ENCODE measurements at places on chromosomes 6 and 20. TPM values are rescaled to one million over a fixed set of nuclear protein-coding genes. Genes with fewer than 3 reads are reported as not detected.

GRCh38 chr6:158011980-158012566 is 30.4 kb downstream of the SYNJ2 start:
- no peak for DNase-seq

CDH26 gene
- polyA plus RNA-seq = 2.2 TPM

GRCh38 chr6:163830641-163831040 is 416.1 kb downstream of the QKI start:
- DNase-seq = no peak

DNA sequence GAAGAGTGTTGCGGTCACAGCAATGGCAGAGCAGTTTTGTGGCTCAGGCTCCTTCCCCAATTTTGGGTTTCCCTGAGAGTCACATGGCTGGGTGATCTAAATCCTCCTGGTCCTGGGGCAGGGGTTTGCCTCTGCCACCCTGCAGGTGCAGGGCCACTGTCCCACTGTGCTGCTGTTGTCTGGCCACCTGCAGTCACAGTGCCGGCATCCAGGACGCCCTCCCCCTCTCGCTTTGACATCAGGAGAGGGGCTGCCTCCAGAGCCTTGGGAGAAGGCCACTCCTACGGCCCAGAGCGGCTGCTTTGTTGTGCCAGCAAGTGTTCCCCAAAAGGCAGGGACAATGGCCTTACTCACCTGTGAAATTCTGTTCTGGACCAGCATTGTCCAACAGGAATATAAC is 449.0 kb downstream of the QKI start:
- no peak for DNase-seq

DNA sequence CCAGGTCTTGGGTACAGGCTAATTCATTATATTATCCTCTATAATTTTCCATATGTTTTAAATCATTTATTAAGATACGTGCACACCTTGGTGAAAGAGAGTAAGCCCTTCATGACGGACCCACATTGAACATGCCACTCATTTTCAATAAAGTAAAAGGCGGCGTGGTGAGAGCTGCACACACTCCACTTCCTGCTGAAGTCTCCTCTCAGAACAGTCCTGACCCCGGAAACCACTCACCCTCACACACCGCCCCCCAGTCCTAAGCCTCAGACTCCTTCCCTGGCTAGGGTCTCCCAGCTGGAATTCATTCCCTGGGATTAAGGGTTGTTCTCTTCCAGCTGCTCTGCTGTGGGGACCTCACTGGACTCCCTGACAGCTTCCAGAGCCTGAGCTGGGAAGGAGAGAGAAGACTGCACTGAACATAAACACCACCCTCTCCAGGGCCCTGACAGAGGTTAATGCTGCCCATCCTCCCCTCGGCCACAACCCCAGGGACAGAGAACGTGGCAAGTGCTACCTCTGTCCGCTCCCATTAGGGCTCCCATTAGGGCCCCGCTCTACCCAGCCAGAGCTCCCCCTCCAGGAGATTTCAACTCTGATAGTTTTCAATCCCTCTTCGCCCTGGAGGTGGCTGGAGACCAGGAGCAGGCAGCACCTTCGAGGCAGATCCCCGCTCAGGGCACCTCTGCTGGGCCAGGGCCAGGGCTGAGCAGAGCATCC is 24.8 kb downstream of the GRM4 start:
- no peak for DNase-seq

GRCh38 chr6:139392794-139393193 is 18.3 kb upstream of the CITED2 start:
- no peak for DNase-seq

- no peak for DNase-seq
These were observed 78.5 kb upstream of the ZFP64 start for GRCh38 chr20:52270001-52270606.

TFAP2D gene
- not detected for polyA plus RNA-seq

DNA sequence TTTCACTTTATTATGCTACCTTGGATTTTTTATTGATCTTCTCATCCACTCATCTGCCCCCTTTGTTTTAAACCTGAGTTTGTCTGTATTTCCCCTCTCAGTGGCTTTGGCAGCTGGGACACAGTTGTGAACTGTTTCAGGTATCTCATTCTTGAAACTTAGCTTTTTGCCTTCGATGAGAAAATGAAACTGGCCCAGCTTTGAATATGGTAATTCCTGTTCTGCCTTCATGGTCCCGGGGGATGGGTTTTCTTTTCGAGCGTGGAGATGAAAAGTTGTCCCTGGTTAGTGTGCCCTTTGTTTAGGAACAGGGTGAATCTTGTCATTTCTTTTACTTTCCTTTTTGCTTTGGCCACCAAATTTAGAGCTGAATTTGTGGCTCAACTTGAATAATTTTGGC is 25.6 kb downstream of the DHX35 start:
- no peak for DNase-seq

- no peak for DNase-seq
These were observed 96.2 kb upstream of the MPC1 start for GRCh38 chr6:166478782-166479592.

GRCh38 chr20:44698351-44698750 is 16.8 kb upstream of the CCN5 start:
- DNase-seq = no peak

GRCh38 chr6:30311671-30312070 is 15.1 kb upstream of the TRIM39 start:
- no peak for DNase-seq

DNA sequence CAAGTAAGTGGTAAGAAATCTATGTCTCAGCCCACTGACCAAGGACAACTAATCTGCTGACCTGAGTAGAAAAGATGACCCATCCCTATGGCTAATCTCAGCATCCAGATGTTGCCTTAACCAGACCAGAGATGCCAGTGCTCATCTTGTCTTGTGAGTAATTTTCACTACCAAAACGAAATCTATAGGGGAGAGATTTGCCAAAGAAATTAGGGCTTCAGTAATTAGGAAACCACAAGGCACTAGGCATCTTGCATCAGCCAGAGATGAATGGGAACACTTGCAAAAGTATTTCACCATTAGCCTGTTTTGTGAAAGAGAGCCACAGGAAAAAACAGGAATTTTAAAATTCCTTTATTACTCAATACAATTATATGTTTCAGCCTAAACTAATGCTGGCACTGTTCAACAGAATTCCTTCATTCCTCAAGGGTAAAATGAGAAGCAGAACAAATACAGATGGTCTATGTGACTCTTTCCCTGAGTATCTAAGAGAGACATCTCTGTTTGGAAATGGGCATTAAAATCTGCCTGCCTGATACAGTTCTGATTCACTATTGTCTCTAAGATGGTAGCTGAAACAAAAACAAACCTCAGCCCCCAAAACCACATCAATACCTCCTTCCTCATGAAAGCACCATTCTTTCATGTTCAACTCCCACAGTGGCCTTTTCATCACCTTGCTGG is 87.8 kb downstream of the GMDS start:
- DNase-seq = no peak

- no peak for DNase-seq
These were observed 628.2 kb downstream of the COL12A1 start for GRCh38 chr6:74577619-74578018.
